ENCODE measurements at places on chromosomes 6 and 20. TPM values are rescaled to one million over a fixed set of nuclear protein-coding genes. Genes with fewer than 3 reads are reported as not detected.

DCDC2 gene
- 0.41 TPM for total RNA-seq

ABHD16B gene
- total RNA-seq = not detected

RNF39 gene
- total RNA-seq = not detected

OR2J3 gene
- total RNA-seq = not detected

IMPG1 gene
- total RNA-seq = not detected

PHF3 gene
- 59.2 TPM for total RNA-seq

SCRT2 gene
- not detected for total RNA-seq

TBC1D32 gene
- 0.07 TPM for total RNA-seq

ARFGAP1 gene
- 18.4 TPM for total RNA-seq

AGER gene
- 1.9 TPM for total RNA-seq

SRPK1 gene
- total RNA-seq = 38.2 TPM

SALL4 gene
- total RNA-seq = not detected

KHDC1L gene
- not detected for total RNA-seq

PTPRT gene
- not detected for total RNA-seq

CLPSL1 gene
- not detected for total RNA-seq

NRN1 gene
- total RNA-seq = 6.4 TPM

VEGFA gene
- 125 TPM for total RNA-seq

LTB gene
- not detected for total RNA-seq

TMEM200A gene
- total RNA-seq = not detected

PERP gene
- 1.8 TPM for total RNA-seq

HUS1B gene
- not detected for total RNA-seq

SRF gene
- total RNA-seq = 36.9 TPM

RIMS1 gene
- 1.1 TPM for total RNA-seq

SLC52A3 gene
- 1.4 TPM for total RNA-seq

MAP7 gene
- 0.56 TPM for total RNA-seq

BCAS1 gene
- total RNA-seq = not detected

TMEM170B gene
- total RNA-seq = 14.5 TPM

SIM1 gene
- 0.68 TPM for total RNA-seq

ANKRD66 gene
- not detected for total RNA-seq

WFDC5 gene
- not detected for total RNA-seq

VIP gene
- not detected for total RNA-seq

HNF4A gene
- 0.51 TPM for total RNA-seq

FNDC1 gene
- 0.31 TPM for total RNA-seq

IDH3B gene
- total RNA-seq = 112 TPM

LY86 gene
- total RNA-seq = not detected

Data from gastrocnemius medialis (tissue), 4 donors.